Body of pancreas (tissue), 4 donors: ENCODE measurements at places on chromosomes 12 and 14. TPM values are rescaled to one million over a fixed set of nuclear protein-coding genes. Genes with fewer than 3 reads are reported as not detected.

ITFG2 gene
- total RNA-seq = 32.4 TPM

FERMT2 gene
- total RNA-seq = 29.3 TPM

SCN8A gene
- 11.2 TPM for total RNA-seq

PIK3C2G gene
- 13.5 TPM for total RNA-seq

KRT80 gene
- 10.2 TPM for total RNA-seq

- H3K4me1 ChIP-seq = peaks cover 15% of the 10 kb centered on the region
- DNase-seq = no peak
- no peak overlapping the region for H3K4me3 ChIP-seq
Measured at GRCh38 chr12:47218191-47218654, 138.5 kb upstream of the AMIGO2 start.

- DNase-seq = no peak
- no peaks in the 10 kb centered on the region for H3K27me3 ChIP-seq
- no peak overlapping the region for H3K27ac ChIP-seq
- no peak overlapping the region for H3K4me3 ChIP-seq
- H3K36me3 ChIP-seq = no peaks in the 10 kb centered on the region
- no peaks in the 10 kb centered on the region for H3K4me1 ChIP-seq
Measured at GRCh38 chr12:16285586-16285985, 8.1 kb upstream of the SLC15A5 start.

- no peak overlapping the region for H3K4me3 ChIP-seq
- no peak for DNase-seq
- H3K36me3 ChIP-seq = no peaks in the 10 kb centered on the region
- H3K4me1 ChIP-seq = no peaks in the 10 kb centered on the region
- no peak overlapping the region for H3K27ac ChIP-seq
- H3K27me3 ChIP-seq = no peaks in the 10 kb centered on the region
Measured at GRCh38 chr14:69356903-69357543, 41.1 kb downstream of the ERH start.

GRCh38 chr12:87272851-87273250 lies 756.4 kb downstream of the C12orf50 start:
- no peak for DNase-seq
- H3K27ac ChIP-seq = no peak overlapping the region
- H3K4me1 ChIP-seq = no peaks in the 10 kb centered on the region
- no peak overlapping the region for H3K4me3 ChIP-seq

DNA sequence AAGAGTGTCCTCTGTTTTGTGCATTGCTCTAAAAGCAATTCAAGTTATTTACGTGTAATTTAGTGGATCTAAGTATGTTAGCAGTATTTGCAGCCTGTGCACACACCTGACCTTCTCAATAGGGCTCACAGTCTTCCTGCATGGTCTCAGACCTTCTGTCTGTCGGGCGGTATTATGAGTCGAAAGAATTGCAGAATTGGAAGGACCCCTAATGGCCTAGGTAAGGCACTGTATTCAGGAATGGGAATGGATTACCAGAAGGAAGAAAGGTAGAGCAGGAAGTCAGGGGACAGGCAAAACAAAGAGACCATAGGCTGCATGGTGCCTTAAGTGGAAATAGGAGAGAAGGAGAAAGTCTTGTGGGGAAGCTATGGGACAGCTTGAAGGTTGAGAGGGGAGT lies 341.6 kb downstream of the VRK1 start:
- no peak for DNase-seq
- no peak overlapping the region for H3K27ac ChIP-seq
- no peaks in the 10 kb centered on the region for H3K27me3 ChIP-seq
- H3K4me3 ChIP-seq = no peak overlapping the region
- H3K4me1 ChIP-seq = no peaks in the 10 kb centered on the region

DNA sequence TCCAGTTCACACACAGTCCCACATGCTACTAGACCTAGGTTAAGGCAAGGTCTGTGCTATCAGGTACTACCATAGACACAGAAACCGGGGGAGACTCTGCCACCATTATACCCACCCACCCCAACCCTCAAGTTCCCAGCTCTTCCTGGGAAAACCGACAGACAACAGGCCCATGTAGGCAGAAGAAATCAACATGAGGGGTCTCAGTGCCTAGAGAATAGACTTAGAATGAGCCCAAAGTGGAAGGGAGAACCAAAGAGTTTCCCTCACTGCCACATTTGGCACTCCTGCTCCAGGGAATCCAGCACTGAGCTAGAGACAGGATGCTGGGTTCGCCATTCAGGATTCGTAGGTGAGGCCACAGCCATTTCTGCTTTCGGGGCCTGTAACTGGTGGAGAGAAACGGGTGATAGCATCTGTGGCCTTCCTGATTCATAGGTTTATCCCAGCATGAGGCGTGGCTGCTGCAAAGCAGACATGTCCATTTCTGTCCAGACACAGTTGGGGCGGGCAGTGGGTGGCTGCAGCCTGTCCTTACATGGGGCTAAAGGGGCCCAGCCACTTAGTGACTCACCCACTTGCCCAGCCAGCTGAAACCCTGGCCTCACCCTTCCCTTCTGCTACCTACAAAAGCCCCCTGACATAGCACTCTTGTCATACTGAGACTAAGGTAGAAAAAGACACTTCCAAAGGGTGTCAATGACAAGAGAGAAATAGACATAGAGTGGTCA lies 69.4 kb downstream of the IRF2BPL start:
- no peak for DNase-seq
- no peak overlapping the region for H3K4me3 ChIP-seq
- H3K36me3 ChIP-seq = no peaks in the 10 kb centered on the region
- H3K27ac ChIP-seq = peak overlapping the region; percentile 93
- H3K27me3 ChIP-seq = no peaks in the 10 kb centered on the region

- no peak for DNase-seq
- H3K27ac ChIP-seq = no peak overlapping the region
- no peaks in the 10 kb centered on the region for H3K4me1 ChIP-seq
- H3K4me3 ChIP-seq = no peak overlapping the region
- H3K27me3 ChIP-seq = no peaks in the 10 kb centered on the region
Measured at GRCh38 chr14:72094844-72095582, 162.8 kb downstream of the RGS6 start.

GRCh38 chr12:105253866-105254513 lies 18.0 kb upstream of the APPL2 start:
- no peak overlapping the region for H3K4me3 ChIP-seq
- H3K4me1 ChIP-seq = no peaks in the 10 kb centered on the region
- no peak overlapping the region for H3K27ac ChIP-seq
- no peaks in the 10 kb centered on the region for H3K27me3 ChIP-seq
- no peaks in the 10 kb centered on the region for H3K36me3 ChIP-seq
- no peak for DNase-seq

DNA sequence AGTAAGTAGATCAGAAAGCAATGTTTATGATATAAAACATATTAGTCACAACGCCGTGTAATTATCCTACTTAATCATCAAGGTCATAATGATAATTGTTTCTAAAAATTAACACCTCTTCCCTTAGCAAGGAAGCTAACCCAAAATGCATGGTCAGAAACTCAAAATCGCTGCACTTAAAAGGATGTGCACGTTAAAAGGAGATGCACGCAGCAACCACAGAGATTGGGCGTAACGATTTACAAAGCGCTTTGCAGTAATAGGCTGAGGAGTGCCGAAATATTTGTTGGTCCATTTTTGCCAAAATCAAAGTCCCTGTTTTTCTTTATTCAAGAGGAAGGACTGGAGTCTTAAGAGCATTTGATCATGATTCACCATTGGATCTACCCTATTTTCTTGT lies 1077.2 kb downstream of the VRK1 start:
- no peaks in the 10 kb centered on the region for H3K27me3 ChIP-seq
- no peak overlapping the region for H3K4me3 ChIP-seq
- DNase-seq = no peak
- H3K27ac ChIP-seq = no peak overlapping the region
- no peaks in the 10 kb centered on the region for H3K4me1 ChIP-seq
- H3K36me3 ChIP-seq = no peaks in the 10 kb centered on the region

GRCh38 chr12:75974323-75975187 lies 57.0 kb downstream of the PHLDA1 start:
- no peaks in the 10 kb centered on the region for H3K27me3 ChIP-seq
- no peaks in the 10 kb centered on the region for H3K36me3 ChIP-seq
- peak overlapping the region; percentile 29 for H3K27ac ChIP-seq
- peaks cover 21% of the 10 kb centered on the region for H3K4me1 ChIP-seq
- no peak overlapping the region for H3K4me3 ChIP-seq

DNA sequence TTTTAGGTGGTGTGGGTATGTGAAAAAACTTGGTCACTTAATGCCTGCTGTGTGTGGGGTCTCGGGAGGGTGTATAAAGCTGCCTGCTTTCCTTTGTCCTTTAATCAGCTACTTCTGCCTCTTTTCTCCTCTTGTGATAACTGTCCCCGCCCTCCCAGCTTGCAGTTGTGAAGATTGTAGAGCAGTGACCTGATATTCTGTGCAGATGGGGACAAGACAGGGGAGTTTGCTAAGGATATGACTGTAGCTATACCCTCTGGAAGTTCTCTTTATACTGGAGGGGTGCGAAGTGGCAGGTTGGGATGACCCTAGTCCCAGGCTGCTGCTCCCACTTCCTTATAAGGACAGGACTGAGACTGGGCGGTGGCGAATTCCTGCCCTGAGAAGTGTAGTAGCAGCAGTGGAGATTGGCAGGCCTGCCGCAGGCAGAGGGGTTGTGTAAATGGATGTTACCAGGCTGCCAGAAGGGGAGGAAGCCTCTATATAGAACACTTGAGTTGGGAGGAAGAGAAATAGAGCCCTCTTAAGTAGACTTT lies 835 bp downstream of the MYL6 start:
- peaks cover 37% of the 10 kb centered on the region for H3K4me1 ChIP-seq
- peak overlapping the region; percentile 100 for H3K27ac ChIP-seq
- DNase-seq = peak; percentile 71
- H3K4me3 ChIP-seq = peak overlapping the region; percentile 79
- peaks cover 17% of the 10 kb centered on the region for H3K36me3 ChIP-seq

- DNase-seq = peak; percentile 23
- H3K36me3 ChIP-seq = peaks cover 4% of the 10 kb centered on the region
- H3K4me1 ChIP-seq = peaks cover 27% of the 10 kb centered on the region
Measured at GRCh38 chr12:130872179-130873096, 572 bp downstream of the RAN start.

DNA sequence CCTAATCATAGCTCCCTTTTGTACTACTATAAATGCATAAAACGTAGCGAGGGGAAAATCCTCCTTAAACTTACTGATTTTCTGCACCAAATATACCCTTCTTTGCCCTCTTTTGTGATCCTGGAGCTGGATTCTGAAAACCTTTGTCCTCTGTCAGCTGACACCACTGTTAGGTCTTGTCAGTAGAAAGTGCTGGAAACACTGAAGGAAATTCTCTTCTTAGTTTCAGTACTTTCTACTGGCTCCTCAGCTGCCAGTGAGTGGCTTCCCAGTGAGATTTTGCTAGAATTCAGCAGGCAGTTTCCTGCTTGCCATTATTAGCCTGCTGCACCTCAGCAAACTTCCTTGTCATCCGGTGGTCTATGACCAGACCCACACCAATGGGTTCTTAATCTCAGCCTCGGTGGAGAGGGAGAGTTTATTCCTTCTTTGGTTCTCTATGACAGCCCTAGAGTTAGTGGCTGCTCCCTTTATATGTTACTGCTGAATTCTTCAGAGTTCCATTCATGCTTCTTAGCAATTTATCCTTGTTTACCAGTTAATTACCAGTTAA lies 476.2 kb downstream of the FSCB start:
- no peaks in the 10 kb centered on the region for H3K4me1 ChIP-seq
- no peaks in the 10 kb centered on the region for H3K36me3 ChIP-seq
- H3K27me3 ChIP-seq = no peaks in the 10 kb centered on the region
- no peak for DNase-seq
- no peak overlapping the region for H3K27ac ChIP-seq
- no peak overlapping the region for H3K4me3 ChIP-seq

DNA sequence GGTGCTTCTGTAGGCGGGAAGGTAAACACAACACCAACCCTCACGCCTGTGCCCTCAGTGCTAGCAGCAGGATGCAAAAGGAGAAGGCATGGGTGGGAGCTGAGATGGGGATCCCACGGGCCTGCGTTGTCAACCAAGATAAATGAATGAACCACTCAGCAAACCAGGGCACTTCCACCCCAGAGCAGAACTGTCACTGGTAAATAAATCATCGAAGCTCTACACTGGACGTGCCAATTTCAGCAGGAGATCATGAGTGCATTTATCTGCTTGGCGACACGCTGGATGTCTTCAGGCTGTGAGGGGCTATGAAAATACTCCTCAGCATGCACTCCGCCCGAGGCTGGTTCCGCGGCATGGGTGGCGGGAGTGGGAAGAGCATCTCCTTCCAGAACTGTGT lies 33.2 kb downstream of the HSPB8 start:
- H3K4me1 ChIP-seq = no peaks in the 10 kb centered on the region
- H3K36me3 ChIP-seq = no peaks in the 10 kb centered on the region
- H3K4me3 ChIP-seq = no peak overlapping the region
- no peak overlapping the region for H3K27ac ChIP-seq

GRCh38 chr14:93009471-93010129 lies 86.7 kb downstream of the CHGA start:
- H3K4me3 ChIP-seq = no peak overlapping the region
- H3K4me1 ChIP-seq = peaks cover 40% of the 10 kb centered on the region
- no peaks in the 10 kb centered on the region for H3K27me3 ChIP-seq
- no peak overlapping the region for H3K27ac ChIP-seq
- no peaks in the 10 kb centered on the region for H3K36me3 ChIP-seq

- no peak overlapping the region for H3K4me3 ChIP-seq
- no peak overlapping the region for H3K27ac ChIP-seq
- no peak for DNase-seq
Measured at GRCh38 chr12:2557597-2557996, 237.2 kb upstream of the FKBP4 start.

- H3K36me3 ChIP-seq = peaks cover 14% of the 10 kb centered on the region
- H3K4me3 ChIP-seq = no peak overlapping the region
- H3K27me3 ChIP-seq = no peaks in the 10 kb centered on the region
- H3K27ac ChIP-seq = no peak overlapping the region
- peaks cover 7% of the 10 kb centered on the region for H3K4me1 ChIP-seq
Measured at GRCh38 chr12:915090-915489, 34.4 kb downstream of the RAD52 start.

DNA sequence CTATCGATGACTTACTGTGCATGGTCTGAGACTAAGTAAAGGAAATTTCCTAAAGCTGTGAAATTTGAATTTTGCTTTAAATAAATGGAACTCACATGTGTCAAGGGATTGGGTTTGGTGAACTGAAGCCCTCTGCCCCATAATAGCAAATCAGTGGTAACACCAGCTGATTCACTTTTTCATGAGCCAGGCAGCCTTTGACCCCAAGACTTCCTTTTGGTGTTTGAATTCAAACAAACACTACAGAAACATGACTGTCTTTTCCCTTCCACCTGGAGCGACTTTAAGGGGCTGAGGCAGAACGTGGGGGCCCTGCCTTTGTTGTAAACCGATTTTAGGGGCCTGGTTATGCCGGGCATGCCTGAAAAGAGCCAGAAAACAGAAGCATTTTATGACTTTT lies 28.8 kb downstream of the KCTD10 start:
- H3K4me1 ChIP-seq = no peaks in the 10 kb centered on the region
- H3K4me3 ChIP-seq = no peak overlapping the region
- no peak overlapping the region for H3K27ac ChIP-seq
- DNase-seq = no peak
- H3K36me3 ChIP-seq = no peaks in the 10 kb centered on the region
- H3K27me3 ChIP-seq = no peaks in the 10 kb centered on the region

- DNase-seq = no peak
- H3K27me3 ChIP-seq = no peaks in the 10 kb centered on the region
- no peaks in the 10 kb centered on the region for H3K4me1 ChIP-seq
Measured at GRCh38 chr12:121159467-121160307, 27.0 kb downstream of the P2RX7 start.

GRCh38 chr12:116380108-116380507 lies 102.6 kb upstream of the MED13L start:
- H3K4me3 ChIP-seq = no peak overlapping the region
- no peaks in the 10 kb centered on the region for H3K36me3 ChIP-seq
- H3K4me1 ChIP-seq = peaks cover 4% of the 10 kb centered on the region
- H3K27ac ChIP-seq = no peak overlapping the region
- no peak for DNase-seq

- H3K4me1 ChIP-seq = peaks cover 11% of the 10 kb centered on the region
- DNase-seq = no peak
- H3K27me3 ChIP-seq = no peaks in the 10 kb centered on the region
- no peak overlapping the region for H3K4me3 ChIP-seq
Measured at GRCh38 chr12:58809064-58809607, 111.2 kb downstream of the LRIG3 start.
